ENCODE measurements at places on chromosomes 7 and 10.

GRCh38 chr7:39228946-39229345 is 251.2 kb downstream of the POU6F2 start:
- DNase-seq, result no peak

- no peak for DNase-seq
These were observed 7.4 kb downstream of the TAS2R40 start for GRCh38 chr7:143229054-143229790.

DNA sequence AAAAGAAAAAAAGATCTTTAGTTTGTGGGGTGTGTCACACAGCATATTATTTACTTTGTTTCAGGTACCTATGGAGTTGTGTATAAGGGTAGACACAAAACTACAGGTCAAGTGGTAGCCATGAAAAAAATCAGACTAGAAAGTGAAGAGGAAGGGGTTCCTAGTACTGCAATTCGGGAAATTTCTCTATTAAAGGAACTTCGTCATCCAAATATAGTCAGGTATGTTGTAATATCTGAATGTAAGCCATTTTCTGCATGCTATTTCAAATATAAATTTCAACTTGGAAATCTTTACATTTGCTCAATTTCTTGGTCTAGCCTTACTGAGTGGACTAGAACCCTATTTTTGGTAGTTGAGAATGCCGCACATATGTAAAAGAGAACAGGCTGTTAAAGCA is 6.4 kb downstream of the CDK1 start:
- no peak for DNase-seq

DNA sequence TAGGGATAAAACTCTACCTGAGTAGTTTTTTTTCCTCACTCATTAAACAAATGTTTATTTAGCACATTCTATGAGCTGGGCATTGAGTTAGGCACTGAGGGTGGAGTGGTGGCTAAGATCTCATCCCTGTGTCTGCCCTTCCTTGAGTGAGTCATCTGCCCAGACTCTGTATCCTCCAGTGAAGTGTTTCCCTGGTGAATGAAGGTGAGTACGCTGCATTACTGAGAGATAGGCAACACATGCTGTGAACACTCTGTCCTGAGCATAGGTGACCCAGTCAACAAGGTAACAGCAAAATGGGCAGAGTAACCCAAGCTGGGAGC is 5.8 kb downstream of the PITX3 start:
- no peak for DNase-seq

GRCh38 chr10:123103944-123104343 is 31.8 kb upstream of the HMX3 start:
- DNase-seq, result no peak

- DNase-seq, result no peak
These were observed 119.9 kb upstream of the RHOBTB1 start for GRCh38 chr10:61063901-61064300.

All from SW 1271 (cell line).